Large intestine (tissue), 12 donors: ENCODE measurements at places on chromosomes 7 and 10. TPM values are rescaled to one million over a fixed set of nuclear protein-coding genes. Genes with fewer than 3 reads are reported as not detected.

UPF2 gene
- 20.9 TPM for polyA plus RNA-seq

KIF11 gene
- 12.5 TPM for polyA plus RNA-seq

PDIA4 gene
- 134 TPM for polyA plus RNA-seq

DNA sequence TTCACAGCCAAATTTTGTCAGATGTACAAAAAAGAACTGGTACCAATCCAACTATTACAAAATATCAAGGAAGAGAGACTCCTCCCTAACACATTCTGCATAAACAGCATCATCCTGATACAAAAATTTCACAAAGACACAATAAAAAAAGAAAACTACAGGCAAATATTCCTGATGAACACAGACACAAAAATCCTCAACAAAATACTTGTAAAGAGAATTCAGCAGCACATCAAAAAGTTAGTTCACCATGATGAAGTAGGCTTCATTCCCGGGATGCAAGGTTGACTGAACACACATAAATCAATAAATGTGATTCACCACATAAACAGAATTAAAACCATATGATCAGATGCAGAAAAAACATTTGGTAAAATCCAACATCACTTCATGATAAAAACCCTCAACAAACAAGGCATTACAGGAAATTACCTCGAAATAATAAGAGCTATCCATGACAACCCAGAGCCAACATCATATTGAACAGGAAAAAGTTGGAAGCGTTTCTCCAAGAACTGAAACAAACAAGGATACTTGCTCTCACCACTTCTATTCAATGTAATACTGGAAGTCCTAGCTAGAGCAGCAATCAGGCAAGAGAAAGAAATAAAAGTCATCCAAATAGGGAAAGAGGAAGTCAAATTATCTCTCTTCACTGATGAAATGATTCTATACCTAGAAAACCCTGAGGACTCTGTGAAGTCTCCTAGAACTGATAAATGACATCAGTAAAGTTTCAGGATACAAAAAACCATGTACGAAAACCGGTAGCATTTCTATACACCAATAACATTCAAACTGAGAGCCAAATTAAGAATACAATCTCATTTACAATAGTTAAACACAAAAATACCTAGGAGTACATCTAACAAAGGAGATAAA, 223.1 kb downstream of the REEP3 start:
- no peak for DNase-seq

- DNase-seq = no peak
Measured at GRCh38 chr10:10626734-10627133, 390.9 kb upstream of the CELF2 start.

DNA sequence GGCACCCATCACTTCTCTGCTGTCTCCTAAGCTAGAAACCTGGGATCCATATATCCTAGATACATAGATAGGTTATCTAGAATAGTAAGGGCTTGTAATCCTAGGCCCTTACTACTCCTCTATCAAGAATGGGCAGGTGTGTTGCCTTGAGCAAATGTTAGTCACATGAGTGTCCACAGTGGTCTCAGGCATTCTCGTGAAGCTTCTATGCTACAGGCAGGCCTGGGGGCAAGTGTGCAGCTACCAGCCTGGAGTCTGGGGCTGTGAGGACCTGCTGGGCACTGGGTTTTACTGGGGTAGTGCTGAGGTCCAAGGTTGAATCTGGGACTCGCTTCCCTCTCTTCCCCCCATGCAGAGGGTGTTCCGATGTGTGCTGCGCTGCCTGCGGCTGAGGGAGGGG, 91.4 kb downstream of the ABCC2 start:
- no peak for DNase-seq

DNA sequence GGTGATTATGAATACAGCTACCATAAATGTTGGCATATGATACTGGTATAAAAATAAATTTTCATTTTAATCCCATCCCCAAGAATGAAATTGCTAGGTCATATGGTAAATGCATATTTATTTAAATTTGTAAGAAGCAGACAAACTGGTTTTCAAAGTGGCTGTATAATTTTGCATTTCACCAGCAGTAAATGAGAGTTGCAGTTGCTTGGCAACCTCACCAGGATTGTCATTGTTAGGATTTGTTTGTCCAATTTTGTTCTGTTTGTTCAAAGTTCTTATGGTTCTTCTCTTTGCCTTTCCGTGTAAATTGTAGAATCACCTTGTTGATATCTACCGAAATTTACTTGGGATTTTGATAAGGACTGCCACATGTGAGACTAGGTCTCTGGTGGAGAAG, 237.4 kb downstream of the OTUD1 start:
- no peak for DNase-seq

DNA sequence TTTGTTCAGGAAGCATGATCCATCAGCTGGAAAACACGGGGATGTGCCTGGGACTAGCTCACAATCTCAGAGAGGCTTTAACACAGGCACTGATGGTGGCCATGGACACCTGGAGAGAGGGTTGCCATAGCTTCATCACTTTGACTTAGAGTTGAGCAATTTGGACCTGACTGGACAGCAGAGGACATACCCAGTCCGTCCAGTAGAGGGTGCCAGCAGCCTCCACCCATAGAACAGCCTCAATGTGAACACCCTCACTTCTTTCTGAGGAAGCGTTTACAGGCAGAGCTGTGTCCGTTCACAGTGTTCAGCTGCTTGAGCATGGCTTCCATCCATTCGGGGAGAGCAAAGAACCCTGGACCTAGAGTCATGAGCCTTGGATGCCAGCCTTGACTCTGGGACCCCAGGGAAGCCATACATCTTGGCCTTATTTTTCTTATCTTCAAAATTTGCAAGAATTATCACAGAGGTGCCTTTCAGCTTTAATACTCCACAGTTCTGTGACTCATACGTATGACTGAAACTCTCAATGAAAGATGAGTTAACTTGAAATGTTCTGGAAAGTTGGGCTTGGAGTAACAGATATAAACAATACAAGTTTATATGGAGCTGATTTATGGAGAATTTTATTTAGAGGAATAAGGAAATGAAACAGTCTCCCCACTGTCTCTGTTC, 302.9 kb upstream of the PODXL start:
- DNase-seq = peak; percentile 43

GRCh38 chr7:123662293-123662692, 6.6 kb downstream of the LMOD2 start:
- DNase-seq = no peak

GRCh38 chr7:30880941-30881340, 30.7 kb upstream of the AQP1 start:
- no peak for DNase-seq

DNA sequence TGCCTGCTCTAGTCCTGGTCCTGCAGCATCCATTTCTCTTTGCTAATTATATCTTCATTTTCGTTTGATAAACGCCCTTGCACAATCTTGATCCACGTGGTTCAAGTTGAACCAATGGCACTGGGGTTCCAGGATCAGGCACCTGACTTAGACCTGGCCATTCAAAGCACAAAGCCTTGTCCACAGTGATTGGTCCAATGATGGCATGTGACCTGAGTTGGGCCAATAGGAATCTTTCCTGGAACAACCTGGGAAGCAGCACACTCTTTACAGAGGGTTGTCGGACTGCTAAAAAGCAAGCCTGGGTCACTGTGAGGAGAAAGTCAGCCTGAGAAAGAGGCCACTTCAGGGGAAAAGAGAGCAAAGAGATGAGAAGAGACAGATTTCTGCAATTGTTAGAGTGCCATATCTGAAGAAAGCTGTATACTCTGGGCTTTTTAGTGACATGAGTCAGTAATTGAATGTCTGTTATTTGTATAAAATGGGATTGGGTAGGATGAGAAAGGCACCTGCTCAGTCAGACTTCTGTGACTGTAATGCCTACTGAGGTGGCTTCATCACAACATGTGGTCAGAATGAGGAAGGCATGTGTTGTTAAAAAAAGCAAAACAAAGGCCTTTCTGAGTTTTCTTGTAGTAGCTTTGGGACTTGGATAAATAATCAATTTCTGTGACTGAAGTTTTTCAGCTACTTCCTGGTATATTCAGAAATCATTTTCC, 4.4 kb upstream of the STEAP4 start:
- no peak for DNase-seq

- no peak for DNase-seq
Measured at GRCh38 chr7:103025341-103025740, 49.3 kb downstream of the FBXL13 start.
